ENCODE measurements at places on chromosomes 3 and 15.

GRCh38 chr3:69749461-69749860 is 10.2 kb downstream of the MITF start:
- DNase-seq: no peak

- DNase-seq: no peak
Measured at GRCh38 chr3:190877925-190878324, 15.4 kb upstream of the GMNC start.

DNA sequence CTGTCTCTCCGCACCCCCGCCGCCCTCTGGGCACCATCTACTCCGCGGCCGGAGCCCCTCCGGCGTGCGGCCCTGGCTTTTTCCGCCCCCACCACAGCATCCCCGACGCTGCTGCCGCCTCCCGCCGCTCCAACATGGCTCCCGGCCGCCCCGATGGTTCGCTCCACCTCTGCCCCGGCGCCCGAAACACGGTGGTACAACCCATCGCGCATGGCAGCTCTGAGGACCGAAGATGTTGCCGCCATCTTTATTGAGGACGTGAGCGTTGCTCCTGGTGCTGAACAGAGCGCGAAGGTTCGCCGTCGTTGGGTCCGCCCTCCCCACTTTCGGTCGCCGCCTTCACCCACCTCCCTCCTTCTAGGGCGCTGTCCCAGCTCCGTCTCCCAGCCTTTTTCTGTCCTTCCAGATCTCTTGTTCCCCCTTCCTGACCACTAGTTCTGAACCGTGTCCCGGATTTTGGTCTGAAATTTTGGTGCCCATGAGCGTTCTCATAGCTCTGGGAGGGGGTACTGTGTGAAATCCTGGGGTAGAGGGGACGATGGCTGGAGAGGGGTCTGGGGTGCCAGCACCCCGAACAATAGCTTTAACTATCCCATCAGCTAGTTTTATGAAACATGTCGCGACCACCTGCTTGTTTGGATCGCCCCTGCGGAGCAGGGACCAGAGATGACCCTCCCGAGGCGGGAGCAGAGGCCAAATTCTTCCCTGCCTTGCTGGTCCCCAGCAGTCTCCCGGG is at the start of gene CELSR3:
Gene CELSR3 (minus strand): TSS at position 134 of the 736 bp plus-strand sequence. CDS start 252 bp downstream, outside the sequence.
- DNase-seq: no peak

DNA sequence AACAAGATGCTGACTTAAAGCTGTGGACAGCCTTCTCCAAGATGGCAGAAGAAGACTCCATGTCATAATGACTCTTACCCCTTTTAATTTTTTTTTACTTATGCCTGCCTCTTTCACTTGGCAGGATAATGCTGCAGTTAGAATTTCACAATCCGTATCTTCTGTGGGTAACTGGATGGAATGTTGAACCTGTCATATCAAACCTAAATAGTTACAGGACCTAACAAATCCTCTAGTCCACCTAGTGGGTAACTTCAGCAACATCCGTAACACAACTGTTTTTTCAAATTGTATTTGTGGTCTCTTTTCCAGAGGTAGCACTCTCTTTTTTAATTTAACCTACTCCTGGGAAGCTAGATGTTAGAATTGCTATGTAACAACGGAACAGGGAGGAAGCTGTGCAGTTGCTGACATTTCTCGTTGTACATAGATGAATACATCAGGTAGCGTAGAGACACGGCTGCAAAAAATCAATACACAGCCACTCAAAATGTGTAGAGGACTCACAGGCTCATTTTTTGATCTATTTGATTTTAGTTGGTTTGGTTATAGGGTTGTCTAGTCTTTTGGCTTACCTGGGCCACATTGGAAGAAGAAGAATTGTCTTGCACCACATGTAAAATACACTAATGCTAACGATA is 43.9 kb upstream of the TRPM1 start:
- DNase-seq: no peak

DNA sequence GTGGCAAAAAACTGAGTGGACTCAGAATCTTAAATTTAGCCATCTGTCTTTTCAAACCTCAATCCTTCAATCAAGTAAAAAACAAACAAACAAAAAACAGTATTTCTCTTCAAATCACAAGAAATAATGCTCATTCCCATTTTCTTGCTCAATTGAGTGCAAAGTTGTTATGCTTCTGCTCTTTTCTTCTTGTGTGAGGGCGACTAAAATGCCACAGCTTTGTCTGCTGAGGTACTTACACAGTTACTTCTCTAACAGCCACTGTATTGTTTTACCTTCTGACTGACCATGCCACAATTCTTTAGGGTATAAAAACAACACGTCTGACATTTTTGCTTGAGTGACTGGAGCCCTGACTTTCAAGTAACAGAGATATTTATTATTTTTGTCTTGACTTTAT is 617.4 kb downstream of the NAALADL2 start:
- DNase-seq: no peak

- no peak for DNase-seq
Measured at GRCh38 chr3:157300981-157301663, 135.5 kb upstream of the PTX3 start.

- DNase-seq: no peak
Measured at GRCh38 chr3:134274571-134274970, 23.9 kb upstream of the RYK start.

GRCh38 chr15:27499719-27500118 is 528.7 kb downstream of the GABRG3 start:
- no peak for DNase-seq

- DNase-seq: no peak
Measured at GRCh38 chr3:11956781-11957180, 47.4 kb upstream of the SYN2 start.

DNA sequence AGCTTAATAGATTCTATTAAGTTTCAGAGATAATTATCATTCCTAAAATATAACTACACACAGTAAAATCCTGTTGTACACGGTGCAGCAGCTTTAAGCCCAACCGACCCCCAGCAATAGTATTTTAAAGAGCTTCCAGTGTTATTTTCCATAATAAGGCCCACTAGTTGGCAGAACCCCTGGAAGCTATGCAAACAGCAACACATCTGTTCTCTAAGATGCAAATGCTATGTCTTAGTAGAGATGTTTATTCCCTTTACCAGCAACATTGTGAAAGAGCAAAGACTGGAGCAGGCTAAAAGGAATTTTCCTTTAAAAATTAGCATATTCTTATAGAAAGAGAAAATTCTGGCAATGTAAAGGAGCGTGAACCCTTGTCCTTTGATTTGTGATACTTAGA is 819.7 kb upstream of the ALCAM start:
- no peak for DNase-seq

DNA sequence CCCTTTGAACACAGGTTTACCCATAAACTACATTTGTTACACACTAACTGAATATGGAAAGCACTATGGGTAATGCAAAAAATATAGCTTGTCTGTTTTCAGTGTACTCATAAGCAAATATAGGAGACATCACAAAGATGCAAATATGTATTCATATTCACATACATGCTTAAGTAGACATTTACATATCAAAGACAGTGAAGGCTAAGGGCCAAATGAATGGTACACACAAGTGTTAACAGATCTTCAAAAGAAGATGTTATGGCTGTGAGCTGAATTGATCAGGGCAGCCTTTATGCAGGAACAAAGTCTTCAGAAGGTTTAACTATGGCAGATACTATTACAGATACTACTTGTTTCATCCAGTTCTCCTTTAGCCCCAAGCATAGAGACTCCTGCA is 384.1 kb downstream of the FHIT start:
- no peak for DNase-seq

GRCh38 chr15:77180757-77181156 is 109.8 kb upstream of the TSPAN3 start:
- no peak for DNase-seq

DNA sequence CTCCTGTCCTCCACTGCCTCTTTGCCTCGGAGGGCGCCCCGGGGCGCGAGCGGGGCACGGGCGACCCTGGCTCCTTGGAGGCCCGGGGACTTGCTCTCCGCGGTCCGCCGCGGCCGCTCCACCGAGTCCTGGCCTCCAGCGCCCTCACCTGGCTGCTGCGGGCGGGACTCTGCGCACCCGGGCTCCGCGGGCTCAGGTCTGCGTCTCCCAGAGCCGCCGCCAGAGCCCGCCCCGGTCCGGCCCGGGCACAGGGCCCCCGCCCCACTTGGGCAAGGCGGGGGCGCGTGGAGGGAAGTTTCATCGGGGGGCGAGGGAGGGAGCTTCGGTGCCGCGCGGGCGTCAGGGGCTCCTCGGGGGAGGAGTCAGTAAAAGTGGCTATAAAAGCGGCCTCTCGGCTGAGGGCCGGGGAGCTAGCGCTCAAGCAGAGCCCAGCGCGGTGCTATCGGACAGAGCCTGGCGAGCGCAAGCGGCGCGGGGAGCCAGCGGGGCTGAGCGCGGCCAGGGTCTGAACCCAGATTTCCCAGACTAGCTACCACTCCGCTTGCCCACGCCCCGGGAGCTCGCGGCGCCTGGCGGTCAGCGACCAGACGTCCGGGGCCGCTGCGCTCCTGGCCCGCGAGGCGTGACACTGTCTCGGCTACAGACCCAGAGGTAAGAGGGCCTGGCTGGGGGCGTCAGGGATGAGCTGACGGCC is at the start of gene CEMIP:
Gene CEMIP (plus strand): TSS at position 407 of the 694 bp plus-strand sequence. CDS start 94,510 bp downstream, outside the sequence.
- no peak for DNase-seq

DNA sequence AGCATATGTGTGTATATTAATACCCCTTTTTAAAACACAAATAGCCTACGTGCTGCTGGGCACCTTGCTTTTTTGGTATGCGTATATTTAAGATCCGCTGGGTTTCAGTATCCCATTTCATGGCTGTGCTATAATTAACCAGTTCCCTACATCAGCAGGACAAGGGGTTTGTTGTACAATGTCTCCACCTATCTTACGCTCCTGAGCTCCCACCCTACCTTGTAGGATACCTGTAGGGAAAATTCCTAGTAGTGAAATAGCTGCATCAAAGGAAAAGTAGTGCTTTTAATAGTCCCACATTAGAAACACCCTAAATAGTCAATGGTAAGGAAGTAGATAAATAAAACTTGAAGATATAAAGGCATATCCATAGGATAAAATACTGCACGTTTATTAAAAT is 1.4 kb downstream of the MAP6D1 start:
- no peak for DNase-seq

DNA sequence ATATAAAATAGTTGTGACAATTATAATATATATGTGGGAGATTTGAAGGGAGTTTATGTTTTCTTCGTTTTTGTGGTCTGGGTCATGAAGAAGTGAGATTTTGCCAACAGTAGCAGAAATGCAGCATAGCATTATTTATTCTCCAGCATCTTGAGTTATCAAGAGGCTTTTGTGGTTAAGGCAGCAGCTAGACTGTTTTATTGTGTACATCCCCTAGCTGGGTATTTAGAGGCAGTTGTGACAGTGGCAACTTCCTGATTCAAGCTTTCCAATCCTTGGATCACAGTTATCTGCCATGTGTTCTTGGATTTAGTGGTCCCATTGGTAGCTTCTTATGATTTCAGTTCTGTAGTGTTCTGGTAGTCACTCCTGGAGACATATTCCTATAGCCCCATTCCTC is 29.0 kb downstream of the ARIH1 start:
- DNase-seq: no peak

DNA sequence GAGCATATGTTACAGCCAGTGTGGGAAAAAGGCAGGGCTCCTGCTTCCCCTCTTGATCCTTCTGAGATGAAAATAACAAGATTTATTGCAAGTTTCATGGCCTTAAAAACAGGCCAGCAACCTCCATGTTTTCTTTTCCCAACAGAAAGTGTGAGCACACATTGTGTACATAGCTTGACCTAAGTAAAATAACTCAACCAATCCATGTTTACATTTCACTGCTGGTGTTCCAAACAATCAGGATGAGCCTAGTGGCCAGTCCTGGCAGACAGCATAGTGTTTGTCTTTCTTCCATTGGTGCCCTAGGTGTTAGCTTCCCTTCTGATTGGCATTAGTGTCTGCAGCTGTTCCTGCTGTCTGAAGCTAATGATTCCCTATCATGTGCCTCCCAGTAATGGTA is 847.7 kb downstream of the EPHA3 start:
- no peak for DNase-seq

- no peak for DNase-seq
Measured at GRCh38 chr3:10354361-10355015, 33.6 kb upstream of the SEC13 start.

DNA sequence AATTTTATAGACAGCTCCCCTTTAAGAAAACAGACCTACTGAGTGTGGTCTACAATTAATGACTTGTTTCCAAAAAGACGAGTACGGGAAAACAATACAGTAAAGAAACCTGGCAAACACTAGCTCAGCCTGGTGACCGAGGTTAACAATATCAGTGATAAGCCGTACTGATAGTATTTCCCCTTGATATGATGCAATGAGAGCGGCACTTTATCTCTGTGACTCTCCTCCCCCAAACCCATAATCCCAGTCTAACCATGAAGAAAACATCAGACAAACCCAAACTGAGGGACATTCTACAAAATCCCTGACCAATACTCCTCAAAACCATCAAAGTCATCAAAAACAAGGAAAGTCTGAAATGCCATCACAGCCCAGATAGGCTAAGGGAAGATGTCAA is 8.2 kb downstream of the DENND4A start:
- DNase-seq: no peak

GRCh38 chr15:88841236-88841635 is 38.0 kb downstream of the ACAN start:
- DNase-seq: no peak

DNA sequence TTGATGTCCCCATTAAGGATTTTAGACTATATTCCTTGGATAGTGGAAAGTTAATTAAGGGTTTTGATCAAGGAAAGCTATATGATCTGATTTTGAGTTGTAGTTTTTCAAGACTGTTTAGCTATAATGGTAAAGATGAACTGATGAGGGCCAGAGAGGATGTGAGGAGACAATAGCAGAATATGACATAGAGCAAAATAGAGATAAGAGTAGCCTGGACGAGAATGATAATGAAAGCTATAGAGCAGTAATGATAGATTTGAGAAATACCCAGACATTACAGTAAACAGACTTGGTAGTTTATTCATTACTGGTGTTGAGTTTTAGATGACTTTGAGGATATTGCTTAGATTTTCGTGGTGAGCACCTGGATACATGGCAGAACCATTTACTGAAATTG is 3.8 kb downstream of the SUCNR1 start:
- no peak for DNase-seq

DNA sequence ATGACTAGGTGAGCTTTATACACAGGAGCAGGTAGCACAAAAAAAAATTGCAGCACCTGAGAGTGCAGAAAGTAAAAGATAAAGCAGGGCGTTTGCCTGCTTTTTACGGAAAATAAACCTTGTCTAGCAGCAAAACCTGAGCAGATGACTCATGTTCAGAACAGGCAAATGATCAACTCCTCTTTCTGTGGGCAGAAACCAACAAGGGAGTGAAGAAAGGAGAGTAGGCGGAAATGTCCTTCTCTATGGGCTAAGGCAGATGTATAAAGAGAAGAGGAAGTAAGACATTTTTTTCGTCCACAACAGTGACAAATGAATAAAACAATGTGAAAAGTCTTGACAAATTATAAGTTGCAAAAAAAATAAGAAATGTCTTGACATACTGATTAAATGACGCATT is 24.5 kb upstream of the GMNC start:
- no peak for DNase-seq

Data from cortex of kidney (tissue), 1 donor.